GM19239 (cell line): ENCODE measurements at places on chromosomes 7 and 10.
A peak's percentile ranks its signal among the peaks of the same experiment; 100 is the strongest.

DNA sequence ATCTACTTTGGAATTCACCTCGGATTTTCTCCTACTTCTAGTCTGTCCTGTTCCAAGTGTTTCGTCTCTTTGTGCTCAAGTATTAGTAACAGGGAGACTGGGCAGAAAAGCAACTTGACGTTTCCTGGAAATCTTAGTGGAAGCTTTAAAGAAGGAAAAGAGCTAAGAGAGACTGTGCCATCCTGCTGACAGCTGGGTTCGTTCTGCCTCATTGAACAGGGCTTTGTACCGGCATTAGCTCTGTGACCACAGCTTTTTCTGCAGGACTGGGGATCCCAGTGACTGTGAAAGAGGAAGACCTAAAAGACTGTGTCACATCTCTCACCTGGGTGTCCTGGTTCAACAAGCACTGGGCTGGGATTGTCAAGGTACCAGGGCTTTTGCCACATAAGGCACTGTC lies 70.8 kb upstream of the CDCA7L start:
- DNase-seq: peak; percentile 14

DNA sequence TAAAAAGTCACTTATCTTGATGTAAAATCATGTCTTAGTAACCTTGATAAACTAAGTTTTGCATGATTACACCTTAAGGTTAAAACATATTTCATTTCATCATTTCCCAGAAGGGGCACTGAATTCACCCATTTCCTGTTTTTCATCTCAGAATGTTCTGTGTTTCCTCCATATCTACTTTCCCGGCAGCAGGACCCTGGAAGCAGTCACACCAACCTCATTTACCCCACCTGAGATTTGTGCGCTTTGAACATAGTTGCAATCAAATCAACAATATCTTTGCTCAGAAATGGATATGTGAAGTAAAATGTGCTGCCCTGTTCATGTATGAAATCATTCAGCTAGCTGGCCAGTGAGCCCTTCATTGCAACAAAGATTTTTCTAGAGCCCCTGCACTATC lies 46.8 kb downstream of the IKZF1 start:
- no peak for DNase-seq

GRCh38 chr7:94303695-94304094 lies 91.0 kb upstream of the COL1A2 start:
- no peak for DNase-seq

GRCh38 chr7:91690541-91691070 lies 189.9 kb downstream of the MTERF1 start:
- DNase-seq: no peak

- no peak for DNase-seq
Observed at GRCh38 chr7:112990624-112991023, 96.0 kb downstream of the GPR85 start.

DNA sequence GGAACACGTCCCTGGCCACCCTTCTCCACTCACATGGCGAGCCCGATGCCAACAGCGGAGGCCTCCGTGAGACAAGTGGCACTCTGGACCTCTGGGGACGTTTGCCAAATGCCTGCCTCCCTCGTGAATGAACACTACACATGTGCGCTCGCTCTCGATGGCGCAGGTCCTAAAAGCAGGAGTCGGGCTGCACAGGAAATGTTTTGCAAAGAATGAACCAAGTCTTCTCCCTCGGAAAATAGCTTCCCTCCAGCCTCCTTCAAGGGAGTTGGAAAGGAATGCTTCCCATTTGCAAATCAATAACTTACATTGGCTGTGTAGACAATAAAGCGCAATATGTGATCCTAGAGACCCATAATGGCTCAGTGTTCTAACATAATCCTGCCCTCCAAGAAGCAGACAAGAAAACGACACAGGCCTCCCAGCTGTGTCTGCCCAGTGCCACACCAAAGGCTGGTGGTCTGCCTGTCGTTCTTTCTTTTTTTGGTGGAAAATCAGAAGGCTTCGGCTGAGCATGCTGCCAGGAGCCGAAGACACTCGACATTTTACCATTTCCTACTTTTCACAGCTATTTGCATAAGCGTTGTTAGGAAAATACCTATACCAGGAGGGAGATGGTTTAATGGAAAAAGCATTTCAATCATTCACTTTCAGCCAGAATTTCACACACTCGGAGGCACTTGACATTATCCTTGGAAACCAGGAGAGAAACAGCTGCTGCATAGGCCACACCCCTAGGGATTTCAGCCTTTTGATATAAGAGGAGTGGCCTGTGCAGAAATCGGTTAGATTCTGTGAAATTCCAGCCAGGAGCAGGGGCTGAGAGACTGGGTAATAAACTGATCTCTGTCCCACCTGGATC lies 38.4 kb downstream of the ATXN7L1 start:
- DNase-seq: no peak

GRCh38 chr10:123835575-123835974 lies 56.0 kb downstream of the CPXM2 start:
- DNase-seq: peak; percentile 63

- peak; percentile 54 for DNase-seq
Observed at GRCh38 chr7:94087664-94088352, 83.7 kb upstream of the BET1 start.

- DNase-seq: no peak
Observed at GRCh38 chr10:77649333-77650331, 12.0 kb upstream of the KCNMA1 start.

DNA sequence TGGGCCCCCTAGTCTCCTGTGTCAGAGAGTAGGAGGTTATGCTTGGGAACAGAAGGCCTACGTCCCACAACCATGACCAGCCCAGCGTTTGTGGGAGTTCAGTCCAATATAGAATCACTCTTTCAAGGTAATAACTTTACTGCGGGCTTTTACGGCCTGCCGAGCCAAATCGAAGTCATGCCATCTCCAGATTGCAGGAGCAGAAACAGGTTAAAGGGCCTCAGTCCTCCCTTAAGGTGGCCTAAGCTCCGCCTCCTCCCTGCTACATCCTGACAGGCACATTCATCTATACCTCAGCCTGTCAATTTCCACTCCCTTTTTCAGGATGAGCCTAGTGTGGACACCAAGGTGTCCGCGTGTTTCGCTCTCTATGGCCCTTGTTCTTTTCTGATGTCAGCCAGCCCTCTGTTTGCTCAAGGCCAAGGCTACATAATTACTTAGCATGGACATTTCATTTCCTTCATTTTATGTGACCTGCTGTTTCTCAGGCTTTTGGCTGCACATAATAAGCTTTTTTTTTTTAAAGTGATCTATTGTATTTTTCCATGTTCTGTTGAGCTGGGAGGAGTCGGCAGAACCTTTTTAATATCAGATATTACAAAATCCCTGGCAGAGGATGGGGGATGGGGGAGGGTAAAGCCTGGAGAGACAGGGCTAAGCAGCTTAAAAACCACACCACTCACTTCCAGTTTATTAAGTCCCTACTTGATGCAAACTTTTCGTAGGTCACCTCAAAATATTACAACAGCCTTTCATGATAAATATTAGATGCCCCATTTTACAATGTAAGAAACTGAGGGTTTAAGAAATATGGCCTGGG lies 84.6 kb downstream of the CACNB2 start:
- DNase-seq: no peak

- no peak for DNase-seq
Observed at GRCh38 chr10:34281661-34282582, 533.2 kb downstream of the PARD3 start.

DNA sequence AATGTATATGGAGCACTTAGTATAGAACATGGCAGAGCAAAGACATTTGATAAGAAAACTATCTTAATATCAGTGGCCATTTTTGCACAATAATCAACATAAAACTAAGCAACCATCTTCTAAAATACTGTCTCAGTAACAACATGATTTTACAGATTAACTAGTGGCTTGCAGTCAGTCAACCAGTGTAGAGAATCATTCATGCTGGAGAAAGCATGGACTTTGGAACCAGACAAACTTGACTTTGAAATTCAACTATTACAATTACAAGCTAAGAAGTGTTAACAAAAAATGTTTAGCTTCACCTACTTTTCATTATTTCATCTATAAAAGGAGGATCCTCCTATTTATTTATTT lies 27.7 kb downstream of the CUBN start:
- DNase-seq: no peak

DNA sequence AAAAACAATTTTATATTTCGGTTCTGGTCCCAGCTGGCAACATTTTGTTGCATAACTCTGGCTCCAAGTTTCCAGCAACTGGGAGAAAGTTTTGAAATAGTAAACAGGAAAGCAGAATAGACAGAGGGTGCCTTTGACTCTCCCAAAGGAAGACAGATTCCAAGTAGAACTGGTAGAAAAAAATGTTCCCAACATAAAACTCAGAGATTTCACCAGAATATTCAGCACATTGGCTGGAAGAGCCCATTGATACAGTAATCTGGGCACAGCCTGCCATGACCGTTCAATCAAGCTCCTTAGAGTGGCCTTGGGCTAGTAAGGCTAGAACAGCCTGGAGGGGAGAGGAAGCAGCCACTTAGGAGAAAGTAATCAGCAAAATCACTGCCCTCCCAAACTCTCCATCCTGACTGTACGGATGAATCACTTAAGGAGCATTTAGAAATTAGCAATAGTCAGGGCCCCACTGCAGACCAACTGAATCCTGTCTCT lies 120.4 kb downstream of the CUBN start:
- no peak for DNase-seq

DNA sequence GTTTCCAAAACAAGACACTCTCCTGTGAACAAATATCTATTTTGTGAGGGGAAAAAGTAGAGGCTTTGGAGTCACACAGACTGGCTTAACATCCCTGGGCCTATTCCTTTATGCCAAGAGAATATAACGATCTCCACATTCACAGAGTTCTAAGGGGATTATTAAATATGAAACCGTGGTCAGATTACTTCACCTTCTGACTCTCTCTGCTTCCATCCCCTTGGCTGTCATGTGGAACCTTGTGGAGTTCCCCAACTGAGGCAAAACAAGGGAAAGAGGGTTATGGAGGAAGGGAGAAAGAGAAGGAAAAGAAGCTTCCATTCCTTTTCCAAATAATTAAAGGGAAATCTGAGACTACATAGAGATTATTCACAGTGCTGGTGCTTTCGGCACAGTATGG lies 55.5 kb upstream of the ATP6V0A4 start:
- DNase-seq: no peak

DNA sequence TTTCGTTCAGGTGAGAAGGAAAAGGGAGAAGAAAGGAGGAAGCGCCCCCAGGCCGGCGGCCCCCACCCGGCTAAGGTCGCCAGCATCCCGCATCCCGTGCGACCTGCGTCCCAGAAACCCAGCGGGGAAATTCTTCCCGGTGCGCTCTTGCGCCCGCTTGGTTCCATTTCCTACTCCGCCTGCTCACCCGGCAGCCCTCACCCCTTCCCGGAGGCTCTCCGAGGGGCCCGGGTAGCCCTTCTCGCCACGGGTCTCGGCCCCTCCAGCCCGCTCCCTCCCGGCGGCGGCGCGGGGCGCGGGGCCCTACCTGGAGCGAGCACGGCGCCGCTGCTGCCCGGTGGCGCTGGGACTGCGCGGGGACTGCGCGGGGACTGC lies at the start of gene PRKCQ:
Gene PRKCQ (minus strand): TSS at position 373 of the 375 bp plus-strand sequence. CDS start 65,141 bp downstream, outside the sequence.
- DNase-seq: peak; percentile 15

- no peak for DNase-seq
Observed at GRCh38 chr7:36272211-36272566, 117.5 kb upstream of the ANLN start.

GRCh38 chr7:76252021-76252420 lies 50.3 kb downstream of the SRRM3 start:
- DNase-seq: no peak

- DNase-seq: no peak
Observed at GRCh38 chr7:155223021-155223420, 74.7 kb upstream of the INSIG1 start.

- DNase-seq: no peak
Observed at GRCh38 chr7:22858640-22859561, 36.3 kb upstream of the TOMM7 start.

DNA sequence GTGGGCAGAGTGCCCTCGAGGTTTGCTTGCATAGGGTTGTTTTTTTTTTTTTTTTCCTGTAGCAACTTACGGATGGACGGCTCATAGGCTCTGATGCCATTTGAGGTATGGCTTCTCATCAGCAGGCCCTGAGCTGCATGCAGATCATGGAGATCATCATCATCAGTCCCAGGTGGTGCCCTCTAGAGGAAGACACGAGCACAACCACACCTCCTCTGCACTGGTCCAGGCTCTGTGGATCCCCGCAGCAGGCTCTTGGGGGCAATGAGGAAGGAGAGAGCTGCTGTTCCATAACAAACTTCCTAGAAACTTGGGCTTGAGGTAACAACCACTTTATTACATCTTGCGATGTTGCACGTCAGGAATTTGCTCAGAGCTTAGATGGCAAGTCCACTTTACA lies 132.7 kb upstream of the CXCL12 start:
- DNase-seq: no peak

GRCh38 chr7:142714375-142714774 lies 34.9 kb upstream of the PRSS1 start:
- DNase-seq: no peak

GRCh38 chr7:48551652-48552051 lies 372.7 kb upstream of the CDC14C start:
- DNase-seq: no peak

DNA sequence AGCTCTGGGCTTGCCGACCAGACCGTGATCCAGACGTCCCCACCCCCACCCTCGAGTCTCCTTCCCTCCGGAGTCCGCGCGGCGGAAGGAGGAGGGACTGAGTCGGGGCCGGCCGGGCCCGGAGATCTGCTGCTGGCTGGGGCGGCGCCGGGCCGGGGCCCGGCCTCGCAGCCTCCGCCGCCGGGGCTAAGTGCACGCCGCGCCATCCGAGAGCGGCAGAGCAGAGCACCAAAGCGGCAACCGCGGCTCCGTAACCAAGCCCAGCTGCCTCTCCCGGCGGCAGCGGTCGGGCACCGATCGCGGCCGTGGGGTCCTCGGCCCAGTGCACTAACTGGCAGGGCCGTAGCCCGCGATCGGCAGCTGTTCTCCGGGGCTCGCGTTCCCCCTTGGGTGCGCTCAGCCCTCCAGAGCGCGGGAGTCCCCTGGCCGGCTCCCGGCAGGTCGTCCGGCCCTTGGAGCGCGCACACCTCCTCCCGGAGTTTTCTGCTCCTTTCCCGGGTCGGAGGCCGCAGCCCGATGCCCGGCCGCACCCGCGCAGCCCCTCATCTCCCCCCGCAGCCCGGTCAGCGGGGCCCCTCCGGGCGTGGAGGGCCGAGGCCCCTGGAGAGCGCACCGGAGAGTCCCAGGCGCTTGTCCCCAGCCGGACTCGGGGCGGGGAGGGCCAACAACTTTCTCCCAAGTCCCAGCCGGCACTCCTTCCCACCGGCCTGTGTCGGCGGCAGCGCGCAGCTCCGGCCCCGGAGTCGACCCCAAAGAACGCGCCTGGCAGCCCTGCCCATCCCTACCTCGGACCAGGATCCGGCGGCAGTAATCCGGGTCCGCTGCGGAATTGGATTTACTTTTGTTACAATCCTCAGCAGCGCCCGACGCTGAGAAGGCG lies 799 bp downstream of the VAX1 start:
- peak; percentile 28 for DNase-seq
